ENCODE measurements at places on chromosomes 12 and 14.
A peak's percentile ranks its signal among the peaks of the same experiment; 100 is the strongest.

GRCh38 chr14:44613061-44613712 lies 106.1 kb upstream of the FSCB start:
- DNase-seq: peak; percentile 81

GRCh38 chr14:47674543-47675465 lies 601 bp downstream of the MDGA2 start:
- DNase-seq: peak; percentile 85

DNA sequence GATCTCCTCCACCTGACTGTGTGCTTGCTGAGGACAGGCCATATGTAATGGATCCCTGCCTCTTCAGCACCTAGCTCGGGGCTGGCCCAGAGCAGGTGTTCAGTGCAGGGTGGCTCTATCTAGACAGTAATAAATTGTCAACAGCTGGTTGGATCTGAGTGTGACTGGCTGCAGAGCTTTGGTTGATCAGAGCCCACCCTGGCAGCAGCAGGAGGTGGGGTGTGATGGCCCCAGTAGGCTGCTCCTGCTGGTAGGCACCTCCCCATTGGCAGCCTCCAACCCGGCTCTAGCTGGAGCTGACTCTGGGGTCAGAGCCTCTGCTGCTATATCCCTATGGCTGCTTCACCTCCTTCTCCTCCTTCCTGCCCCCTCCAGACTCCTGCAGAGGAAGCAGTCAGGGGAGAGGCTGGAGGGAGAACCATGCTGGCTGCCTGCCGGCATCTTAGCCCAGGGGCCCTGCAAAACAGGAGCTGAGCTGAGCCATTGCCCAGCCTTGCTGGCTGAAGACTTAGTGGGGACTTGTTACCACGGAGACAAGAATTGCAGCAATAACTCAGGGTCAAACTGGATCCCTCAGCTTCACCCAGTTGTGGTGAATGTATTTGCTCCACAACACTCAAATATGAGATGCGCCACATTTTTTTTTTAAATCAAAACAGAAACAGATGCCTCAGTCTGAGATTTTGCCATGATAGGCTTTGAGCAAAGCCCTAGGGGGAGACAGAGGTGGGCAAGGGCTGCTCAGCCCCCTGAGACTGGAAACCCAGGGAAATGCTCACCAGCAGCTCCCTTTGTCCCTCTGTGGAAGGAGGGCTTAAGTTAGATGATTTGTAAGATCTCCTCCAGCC lies 22.2 kb downstream of the TMEM63C start:
- DNase-seq: peak; percentile 95

GRCh38 chr12:3042394-3042793 lies 34.8 kb upstream of the TSPAN9 start:
- DNase-seq: peak; percentile 72

GRCh38 chr14:34060651-34060999 lies 109.8 kb upstream of the EGLN3 start:
- DNase-seq: no peak

DNA sequence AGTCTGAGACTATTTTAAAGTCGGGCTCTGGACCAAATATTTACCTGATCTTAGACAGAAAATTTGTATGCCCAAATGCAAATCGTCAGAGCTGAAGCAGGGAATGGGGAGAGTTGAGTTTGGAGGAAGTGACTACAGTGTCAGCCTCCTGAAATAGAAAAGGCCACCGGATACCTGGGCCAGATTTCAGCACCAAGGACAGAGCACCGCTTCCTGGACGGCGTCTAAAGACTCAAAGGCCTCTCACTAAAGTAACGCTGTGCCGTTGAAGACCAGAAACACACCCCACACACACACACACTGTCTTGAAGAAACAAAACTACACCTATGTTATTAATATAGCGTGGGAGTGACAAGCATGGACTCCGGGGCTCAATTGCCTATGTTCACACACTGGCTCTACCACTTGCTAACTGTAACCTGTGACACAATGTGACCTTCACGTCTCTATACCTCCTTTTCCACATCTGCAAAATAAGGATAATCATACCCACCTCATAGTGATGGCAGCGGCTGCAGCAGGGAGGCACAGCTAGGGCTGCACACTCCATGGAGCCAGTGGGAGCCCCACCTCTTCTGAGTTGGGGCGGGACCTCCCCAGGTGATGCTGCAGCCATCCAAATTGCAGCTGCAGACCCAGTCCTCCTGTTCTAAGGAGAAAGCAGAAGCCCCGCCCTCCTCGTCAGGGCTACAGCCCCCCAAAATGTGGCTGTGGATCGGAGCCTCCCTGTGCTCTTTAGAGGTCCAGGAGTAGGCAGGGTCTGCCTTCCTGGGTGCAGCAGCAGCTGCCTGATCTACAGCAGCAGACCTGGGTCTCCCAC lies 35.6 kb downstream of the KRT76 start:
- DNase-seq: no peak

- DNase-seq: peak; percentile 6
Observed at GRCh38 chr12:92290886-92291285, 145.2 kb upstream of the BTG1 start.
